Memory B cell (primary cell): ENCODE measurements at places on chromosomes 2 and 18.

DNA sequence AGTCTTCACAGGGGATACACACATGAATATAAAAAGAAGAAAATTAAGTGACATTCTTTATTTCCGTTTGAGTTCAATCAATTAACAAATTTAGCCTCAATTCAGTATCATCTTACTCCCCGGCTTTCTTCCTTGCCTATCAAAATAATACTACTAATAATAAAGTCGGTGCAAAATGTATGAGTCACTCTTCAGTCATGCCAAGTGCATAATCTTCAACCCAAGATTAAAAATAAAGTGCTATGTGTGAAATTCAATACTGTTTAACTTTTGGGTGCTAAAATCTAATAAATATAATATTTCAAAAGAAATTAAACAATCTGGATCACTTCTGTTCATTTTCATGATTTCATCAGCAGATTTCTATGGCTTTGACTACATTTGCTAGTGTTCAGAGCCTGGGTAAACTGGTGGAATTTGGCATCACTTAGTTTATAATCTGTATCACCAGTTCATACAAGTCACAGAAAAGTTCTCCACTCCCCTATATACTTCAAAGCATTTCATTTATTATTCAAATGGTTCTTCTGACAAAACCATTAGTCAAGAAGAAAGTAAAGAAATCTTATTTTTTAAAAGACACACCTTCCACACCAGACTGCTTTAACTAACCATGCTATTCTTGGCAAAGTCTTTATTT lies 183.6 kb downstream of the THADA start:
- DNase-seq, result no peak

- no peak for DNase-seq
These were observed 152.1 kb downstream of the THSD7B start for GRCh38 chr2:136917411-136917881.

GRCh38 chr18:42401131-42401673 lies 446.2 kb downstream of the PIK3C3 start:
- no peak for DNase-seq

DNA sequence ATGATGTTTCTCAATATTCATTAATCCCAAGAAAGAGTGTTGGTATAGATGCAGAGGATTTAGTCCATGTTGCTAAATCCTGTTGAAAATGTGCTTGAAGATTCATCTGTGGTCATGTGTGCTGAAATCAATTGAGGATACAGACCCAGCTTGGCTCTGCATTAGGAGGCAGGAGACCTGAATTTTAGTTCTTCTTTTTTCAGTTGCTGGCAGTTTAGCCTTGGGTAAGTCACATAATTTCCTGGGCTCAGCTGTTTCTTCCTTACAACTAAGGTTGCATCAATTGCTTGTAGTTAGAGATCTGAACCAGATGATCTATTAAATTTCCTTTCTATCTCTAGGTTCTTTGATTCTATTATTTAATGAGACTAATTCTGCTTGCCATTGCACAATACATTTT lies 54.4 kb downstream of the SETBP1 start:
- no peak for DNase-seq
